ENCODE measurements at places on chromosomes 3 and 15.

DNA sequence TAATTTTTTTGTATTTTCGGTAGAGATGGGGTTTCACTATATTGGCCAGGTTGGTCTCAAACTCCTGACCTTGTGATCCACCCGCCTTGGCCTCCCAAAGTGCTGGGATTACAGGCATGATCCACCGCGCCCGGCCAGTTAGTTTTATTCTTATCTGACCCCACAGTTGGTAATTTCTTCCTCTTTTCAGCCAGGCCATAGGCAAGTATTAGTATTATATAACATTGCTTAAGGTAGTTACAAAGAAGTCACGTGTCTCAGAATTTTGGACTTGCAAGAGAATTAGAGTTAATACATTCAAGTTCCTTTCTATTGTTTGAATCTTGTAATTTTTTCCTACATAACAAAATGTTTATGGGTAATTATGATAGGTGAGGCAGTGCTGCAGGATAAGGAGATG lies 334.8 kb downstream of the LPP start:
- H3K4me3 ChIP-seq: no peak overlapping the region
- peaks cover 11% of the 10 kb centered on the region for H3K36me3 ChIP-seq
- no peak for DNase-seq

DNA sequence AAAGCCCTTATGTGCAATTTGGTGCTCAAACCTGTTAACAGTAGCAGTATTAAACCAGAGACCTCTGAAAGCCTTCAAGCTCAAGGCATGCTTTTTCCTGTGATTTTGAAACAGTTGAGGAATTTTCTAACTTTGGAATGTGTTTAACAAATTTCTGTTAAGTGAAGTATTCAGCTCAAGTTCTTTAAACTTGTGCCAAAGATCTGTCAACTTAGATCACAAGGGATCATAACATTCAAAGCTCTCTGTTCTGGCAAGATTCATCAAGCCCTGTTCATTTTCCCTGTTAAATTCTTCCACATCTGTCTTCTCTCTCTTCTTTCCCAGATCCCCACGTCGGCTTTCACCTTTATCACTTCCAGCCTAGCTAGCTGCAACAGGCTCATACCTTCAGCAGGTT lies 28.8 kb upstream of the RYK start:
- no peaks in the 10 kb centered on the region for H3K36me3 ChIP-seq
- no peaks in the 10 kb centered on the region for H3K27me3 ChIP-seq
- H3K4me3 ChIP-seq: no peak overlapping the region
- no peak overlapping the region for H3K27ac ChIP-seq

GRCh38 chr3:53180305-53181023 lies 19.5 kb downstream of the PRKCD start:
- H3K27ac ChIP-seq: no peak overlapping the region
- H3K36me3 ChIP-seq: peaks cover 56% of the 10 kb centered on the region
- no peaks in the 10 kb centered on the region for H3K27me3 ChIP-seq
- H3K4me3 ChIP-seq: no peak overlapping the region

GRCh38 chr15:70632491-70633102 lies 130.8 kb downstream of the UACA start:
- H3K27me3 ChIP-seq: no peaks in the 10 kb centered on the region
- no peak overlapping the region for H3K27ac ChIP-seq
- no peak overlapping the region for H3K4me3 ChIP-seq
- no peaks in the 10 kb centered on the region for H3K4me1 ChIP-seq
- no peaks in the 10 kb centered on the region for H3K36me3 ChIP-seq

DNA sequence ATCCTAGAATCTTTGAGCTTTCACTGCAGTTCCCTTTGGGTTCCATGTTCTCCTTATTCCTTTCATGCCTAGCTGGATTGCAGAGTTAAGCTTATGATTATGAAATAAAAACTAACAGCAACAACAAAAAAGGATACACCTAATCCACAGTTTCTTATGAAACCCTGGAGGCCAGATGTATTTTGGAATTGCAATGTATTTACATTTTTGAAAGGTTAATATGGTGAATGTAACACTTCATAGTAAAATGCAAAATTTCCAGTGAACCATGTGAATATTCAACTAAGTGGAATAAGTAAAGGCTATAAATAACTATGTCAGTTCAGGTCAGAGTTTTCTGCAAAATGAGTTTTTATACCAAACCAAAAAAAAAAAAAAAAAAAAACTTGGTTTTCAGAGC lies 65.8 kb upstream of the FLNB start:
- H3K27ac ChIP-seq: peak overlapping the region; percentile 72
- no peaks in the 10 kb centered on the region for H3K36me3 ChIP-seq
- peaks cover 47% of the 10 kb centered on the region for H3K4me1 ChIP-seq
- no peak for DNase-seq
